ENCODE measurements at places on chromosomes 3 and 15. TPM values are rescaled to one million over a fixed set of nuclear protein-coding genes. Genes with fewer than 3 reads are reported as not detected.

DNA sequence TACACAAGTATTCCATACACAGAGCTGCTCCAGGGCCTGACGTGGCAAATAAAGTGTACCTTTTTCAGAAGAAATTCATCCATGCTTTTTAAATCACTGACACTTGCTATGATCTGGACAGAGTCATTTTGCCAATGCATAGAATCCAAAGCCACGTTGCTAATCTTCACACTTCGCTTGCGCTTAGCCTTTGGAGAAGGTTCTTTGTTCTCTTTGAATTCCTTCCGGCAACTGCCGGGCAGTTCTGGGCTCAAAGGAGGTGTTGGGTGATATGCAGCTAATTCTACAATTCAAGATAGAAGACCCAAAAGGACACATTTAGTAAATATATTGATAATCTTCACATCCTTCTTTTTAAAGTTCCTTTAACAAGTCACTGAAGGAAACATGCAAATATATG is 69.9 kb downstream of the NR2E3 start:
- no peak for DNase-seq

DNA sequence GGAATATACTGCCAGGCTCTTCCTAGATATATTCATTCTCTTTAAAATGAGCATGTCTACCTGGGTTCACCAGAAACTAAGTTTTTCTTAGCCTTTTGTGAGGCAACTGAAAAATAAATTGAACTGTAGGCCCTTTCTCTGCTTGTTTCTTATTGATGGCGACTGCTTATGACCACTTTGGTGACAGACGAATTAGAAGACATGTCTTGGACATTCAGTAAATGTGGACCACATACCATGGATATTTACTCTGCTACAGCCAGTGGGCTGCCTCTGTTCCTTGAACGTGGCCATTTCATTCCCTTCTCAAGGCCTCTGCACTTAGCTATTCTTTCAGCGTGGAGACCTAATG is 603 bp upstream of the SELENOK start:
- DNase-seq, result no peak

DNA sequence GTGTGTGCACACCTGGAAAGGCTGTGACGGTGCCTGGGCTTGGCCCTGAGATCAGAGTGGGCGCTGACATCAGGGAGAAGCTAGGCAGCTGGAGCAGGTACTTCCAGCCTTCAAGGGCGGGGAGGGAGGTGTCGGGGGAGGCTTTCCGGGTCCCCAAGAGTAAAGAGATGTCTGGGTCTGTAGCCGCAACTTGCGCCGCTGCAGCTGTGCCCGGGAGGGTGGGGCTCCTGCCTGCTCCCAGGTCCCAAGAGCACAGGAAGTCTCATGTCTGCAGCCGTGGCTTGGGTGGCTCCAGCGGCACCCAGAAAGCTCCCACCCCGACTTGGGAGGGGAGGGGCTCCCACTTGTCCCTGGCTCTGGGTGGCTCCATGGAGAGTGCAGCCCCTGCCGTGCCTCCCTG is 103.2 kb upstream of the BNIP2 start:
- DNase-seq, result no peak

DNA sequence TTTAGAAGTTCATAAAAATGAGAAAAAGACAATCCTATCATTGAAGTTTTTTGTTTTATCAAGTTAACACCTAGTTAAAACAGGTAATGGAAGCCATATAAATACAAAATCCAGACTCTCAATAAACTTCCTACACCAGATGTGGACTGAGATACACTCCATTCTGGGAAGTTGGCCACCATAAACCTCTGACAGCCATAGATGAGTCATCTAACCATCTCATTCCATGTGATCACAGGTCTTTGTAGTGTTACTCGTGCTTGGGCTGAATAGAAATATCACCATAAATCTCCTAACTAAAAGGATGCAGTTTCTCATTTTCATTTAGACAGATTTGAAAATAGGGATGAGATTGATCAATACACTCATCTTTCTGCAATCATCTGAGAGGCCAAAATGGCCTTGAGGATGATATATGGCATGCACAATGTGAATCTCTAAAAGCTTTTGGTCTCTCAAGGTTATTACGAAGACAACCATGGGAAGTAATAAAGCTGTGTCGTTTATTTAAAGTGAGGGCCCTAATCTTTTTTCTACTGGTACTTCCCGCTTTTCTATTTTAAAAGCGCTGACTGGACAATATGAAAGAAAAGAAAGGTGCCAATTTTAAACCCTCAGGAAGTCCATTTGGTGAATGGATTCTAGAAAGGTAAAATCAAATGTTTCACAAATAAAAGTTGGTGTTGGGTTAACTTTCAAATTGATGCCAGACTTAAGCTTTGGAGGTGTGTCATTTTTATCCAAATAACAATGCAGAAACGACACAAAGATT is 155.5 kb downstream of the POLR2M start:
- DNase-seq, result peak; percentile 35

DNA sequence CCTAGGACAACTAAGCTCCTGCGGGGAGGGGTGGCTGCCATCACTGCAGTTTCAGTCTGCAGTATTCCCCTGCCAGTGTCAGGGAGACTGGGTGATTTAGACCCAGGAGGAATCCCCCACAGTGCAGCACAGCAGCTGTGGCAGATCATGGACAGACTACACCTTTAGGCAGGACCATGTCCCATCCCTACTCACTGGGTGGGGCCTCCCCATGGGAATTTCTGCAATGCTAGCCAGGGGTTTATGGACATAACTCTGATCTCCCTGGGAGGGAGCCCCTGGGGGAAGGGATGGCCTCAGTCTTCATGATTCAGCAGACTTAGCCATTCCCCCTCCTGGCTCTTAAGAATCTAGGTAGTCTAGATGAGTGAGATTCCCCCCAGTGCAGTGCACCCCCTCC is 130.1 kb upstream of the STAC start:
- no peak for DNase-seq

DNA sequence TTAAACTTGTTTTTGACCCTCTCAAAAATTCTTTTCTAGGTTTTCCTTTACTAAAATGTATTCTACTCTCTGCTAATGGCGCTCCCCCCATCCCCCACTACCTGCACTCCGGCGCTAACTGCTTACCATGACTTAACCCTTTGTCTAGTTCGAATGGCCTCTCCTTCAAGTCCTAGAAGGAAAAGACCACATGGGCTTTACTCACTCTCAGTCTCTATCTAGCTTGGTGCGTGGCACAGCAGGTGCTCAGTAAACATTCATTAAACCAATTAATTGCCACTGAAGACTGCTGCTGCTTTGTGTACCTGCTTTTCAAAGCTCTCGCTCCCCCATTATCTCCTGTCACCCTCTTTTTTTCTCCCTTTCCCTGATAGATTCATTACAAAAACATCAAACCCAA is 457.7 kb upstream of the THRB start:
- no peak for DNase-seq

GRCh38 chr15:47037003-47037402 is 680.3 kb upstream of the SEMA6D start:
- DNase-seq, result no peak

GRCh38 chr3:115667738-115668065 is 44.4 kb downstream of the GAP43 start:
- no peak for DNase-seq

The GOLGA6L4 gene
- polyA plus RNA-seq, result 8.9 TPM

The NIT2 gene
- 27.5 TPM for polyA plus RNA-seq

The TTC23 gene
- polyA plus RNA-seq, result 18.5 TPM

The GP5 gene
- polyA plus RNA-seq, result 0.52 TPM

The SEMA6D gene
- polyA plus RNA-seq, result 56.6 TPM

The ARPIN gene
- 19.0 TPM for polyA plus RNA-seq

Measured in muscle of leg (tissue), 16 donors.